T-helper 17 cell (primary cell): ENCODE measurements at places on chromosomes 4 and X.

DNA sequence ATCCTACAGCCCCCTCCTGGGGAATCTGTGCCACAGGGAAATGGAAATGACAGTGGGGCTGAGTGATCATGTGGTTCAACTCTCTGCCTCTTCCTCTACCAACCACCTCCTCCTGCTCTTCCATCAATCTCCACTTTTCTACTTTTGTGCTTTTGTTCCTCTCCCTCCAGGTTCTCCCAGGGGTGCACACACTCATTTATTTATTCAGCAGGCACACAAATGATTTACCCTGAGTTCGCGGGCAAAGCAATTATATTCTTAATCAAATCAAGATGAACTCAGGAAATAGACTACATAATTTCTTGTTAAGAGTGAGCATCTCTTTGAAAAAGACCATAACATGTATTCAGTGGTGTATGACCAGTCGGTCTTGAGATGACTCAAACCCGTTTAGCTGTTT lies 69.2 kb downstream of the VCX3A start:
- no peak for DNase-seq

- no peak for DNase-seq
Observed at GRCh38 chrX:121655276-121655675, 607.9 kb downstream of the GLUD2 start.

GRCh38 chrX:101257448-101258258 lies 33.5 kb downstream of the TAF7L start:
- DNase-seq: no peak

DNA sequence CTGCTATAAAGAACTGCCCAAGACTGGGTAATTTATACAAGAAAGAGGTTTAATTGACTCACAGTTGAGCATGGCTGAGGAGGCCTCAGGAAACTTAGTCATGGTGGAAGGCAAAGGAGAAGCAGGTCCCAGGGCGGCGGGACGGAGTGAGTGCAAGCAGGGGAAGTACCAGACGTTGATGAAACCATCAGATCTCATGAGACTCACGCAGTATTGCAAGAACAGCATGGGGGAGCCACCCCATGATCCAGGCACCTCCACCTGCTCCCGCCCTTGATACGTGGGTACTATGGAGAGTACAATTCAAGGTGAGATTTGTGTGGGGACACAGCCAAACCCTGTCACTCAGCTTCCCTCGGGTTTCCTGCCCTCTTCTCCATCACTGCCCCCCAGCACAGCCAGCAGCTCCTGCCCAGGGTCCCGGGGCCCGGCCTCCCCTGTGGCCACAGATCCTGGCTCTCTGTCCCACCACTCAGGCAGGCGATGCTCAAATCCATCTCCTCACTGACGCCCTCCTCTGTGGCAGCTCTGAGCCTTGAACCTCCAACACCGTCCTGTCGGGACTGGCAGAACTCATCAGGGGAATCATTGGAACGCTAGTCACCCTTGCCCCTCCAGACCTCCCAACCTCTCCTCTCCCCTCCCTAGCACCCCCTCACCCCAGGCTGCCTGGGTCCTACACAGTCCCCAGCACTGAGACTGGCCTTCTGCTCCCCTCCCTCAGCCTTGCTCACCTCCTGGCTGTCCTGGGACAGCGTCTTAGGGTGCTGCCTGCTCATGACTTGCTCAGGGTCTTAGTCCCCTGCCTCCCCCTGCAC lies 37.6 kb downstream of the FGFRL1 start:
- no peak for DNase-seq

DNA sequence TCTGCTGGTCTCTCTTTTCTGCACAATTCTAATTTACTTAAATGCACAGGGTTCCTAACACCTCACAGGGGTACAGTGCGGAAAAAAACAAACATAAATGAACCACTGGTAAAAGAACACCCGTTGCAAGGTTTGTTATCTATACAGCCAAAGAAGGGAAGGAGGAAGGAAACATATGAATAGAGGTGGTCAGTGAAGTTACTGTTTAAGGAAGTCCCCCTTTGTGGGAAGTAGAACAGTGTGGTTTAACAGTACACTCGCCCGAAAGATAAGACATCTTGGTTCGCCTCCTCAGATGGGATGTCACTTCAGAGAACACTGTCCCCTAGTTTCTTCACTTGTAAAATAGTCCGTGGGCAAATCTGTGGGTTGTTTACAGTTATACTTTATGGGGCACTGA lies 57.5 kb downstream of the TEC start:
- DNase-seq: no peak

DNA sequence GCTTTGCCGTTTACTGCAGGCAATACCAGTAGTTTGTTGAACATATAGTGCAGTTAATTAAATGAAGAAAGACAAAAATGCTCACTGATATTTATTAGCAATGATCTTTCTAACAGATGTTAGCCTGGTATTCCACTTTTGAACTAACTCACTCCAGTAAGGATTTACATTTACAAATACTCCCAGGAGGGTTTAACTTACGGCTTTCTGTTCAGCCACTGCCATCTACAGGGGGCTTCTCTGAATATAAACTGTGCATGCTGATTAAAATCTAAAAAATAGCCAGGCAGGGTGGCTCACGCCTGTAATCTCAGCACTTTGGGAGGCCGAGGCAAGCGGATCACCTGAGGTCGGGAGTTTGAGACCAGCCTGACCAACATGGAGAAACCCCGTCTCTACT lies 2.2 kb upstream of the SRD5A3 start:
- DNase-seq: no peak

DNA sequence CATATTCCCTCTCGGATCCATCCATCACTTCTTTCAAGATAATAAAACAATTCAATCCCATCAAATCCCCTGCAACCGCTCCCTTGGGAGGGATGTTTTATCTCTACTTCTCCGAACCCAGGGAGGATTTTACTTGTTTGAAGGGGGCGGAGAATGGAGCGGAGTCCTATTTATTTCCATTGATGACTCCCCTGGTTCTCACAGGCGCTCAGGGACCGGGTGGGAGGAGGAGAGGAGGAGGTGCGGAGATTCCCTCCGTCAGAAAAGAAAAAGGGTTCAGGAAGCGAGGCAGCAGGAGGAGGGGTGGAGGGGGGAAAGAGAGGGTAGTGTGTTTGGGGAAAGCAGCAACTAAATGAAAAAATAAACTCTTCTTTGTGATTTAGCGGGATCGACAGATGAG lies 2.1 kb downstream of the NDNF start:
- no peak for DNase-seq

GRCh38 chr4:8181844-8182243 lies 17.2 kb upstream of the SH3TC1 start:
- DNase-seq: no peak

GRCh38 chrX:3592184-3592583 lies 121.3 kb downstream of the PRKX start:
- DNase-seq: no peak

GRCh38 chrX:143121477-143121876 lies 95.7 kb downstream of the SPANXN4 start:
- no peak for DNase-seq

GRCh38 chrX:113470166-113470565 lies 629.5 kb upstream of the AMOT start:
- DNase-seq: no peak

- DNase-seq: no peak
Observed at GRCh38 chrX:63658920-63659319, 126.1 kb downstream of the ARHGEF9 start.

GRCh38 chrX:13043938-13044337 lies 482 bp downstream of the FAM9C start:
- DNase-seq: no peak

- DNase-seq: no peak
Observed at GRCh38 chrX:15747626-15748173, 9.6 kb downstream of the CA5B start.

GRCh38 chr4:65007841-65008439 lies 598.7 kb upstream of the TECRL start:
- no peak for DNase-seq

DNA sequence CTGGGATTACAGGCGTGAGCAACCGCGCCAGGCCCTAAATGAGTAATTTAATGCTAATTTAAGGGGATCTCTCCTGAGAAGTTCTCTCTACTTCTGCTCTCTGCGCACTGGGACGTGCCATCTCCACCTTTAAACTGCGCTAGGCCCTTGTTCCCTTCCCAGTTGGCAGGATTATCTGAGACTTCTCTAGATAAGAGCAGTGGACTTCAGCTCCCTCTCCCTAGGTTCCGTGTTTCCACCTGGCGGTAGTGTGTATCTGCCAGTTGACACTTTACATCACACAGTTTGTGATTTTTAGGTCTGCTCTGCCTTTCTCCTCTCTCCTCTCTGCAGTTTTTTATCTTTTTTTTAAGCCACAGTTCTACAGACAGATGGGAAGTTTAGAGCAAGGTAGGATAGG lies 40.2 kb downstream of the ARHGAP10 start:
- DNase-seq: no peak

- DNase-seq: no peak
Observed at GRCh38 chr4:158538911-158539310, 17.2 kb downstream of the RXFP1 start.

GRCh38 chr4:56200275-56200674 lies 187.0 kb downstream of the AASDH start:
- DNase-seq: no peak

DNA sequence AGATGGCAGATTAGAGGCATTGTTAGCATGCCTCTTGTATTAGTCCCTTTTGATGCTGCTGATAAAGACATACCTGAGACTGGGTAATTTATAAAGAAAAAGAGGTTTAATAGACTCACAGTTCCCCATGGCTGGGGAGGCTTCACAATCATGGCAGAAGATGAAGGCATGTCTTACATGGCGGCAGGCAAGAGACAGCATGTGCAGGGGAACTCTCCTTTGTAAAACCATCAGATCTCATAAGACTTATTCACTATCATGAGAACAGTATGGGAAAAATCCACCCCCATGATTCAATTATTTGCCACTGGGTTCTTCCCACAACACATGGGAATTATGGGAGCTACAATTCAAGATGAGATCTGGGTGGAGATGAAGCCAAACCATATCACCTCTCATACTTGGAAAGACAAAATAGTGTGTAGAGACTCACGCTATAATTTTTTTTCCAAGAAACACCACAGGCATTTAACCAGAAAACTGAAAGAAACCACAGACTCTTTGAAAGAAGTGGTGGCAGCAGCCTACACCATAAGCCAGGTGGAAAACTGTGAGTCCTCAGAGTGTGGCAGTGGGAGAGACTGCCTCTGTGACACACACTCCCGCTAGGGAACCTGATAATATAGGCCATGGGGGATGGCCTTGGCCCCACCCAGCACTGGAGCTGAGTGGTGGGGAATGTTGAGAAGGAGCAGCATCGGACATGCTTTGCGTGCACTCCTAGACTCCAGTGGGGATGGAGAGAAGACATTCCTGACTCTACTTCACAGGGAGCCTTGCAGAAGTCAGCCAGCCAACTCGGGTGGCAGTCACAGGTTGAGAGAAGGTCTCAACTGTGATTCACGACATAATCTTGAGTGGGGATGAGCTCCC lies 51.5 kb downstream of the SLC2A9 start:
- DNase-seq: no peak

DNA sequence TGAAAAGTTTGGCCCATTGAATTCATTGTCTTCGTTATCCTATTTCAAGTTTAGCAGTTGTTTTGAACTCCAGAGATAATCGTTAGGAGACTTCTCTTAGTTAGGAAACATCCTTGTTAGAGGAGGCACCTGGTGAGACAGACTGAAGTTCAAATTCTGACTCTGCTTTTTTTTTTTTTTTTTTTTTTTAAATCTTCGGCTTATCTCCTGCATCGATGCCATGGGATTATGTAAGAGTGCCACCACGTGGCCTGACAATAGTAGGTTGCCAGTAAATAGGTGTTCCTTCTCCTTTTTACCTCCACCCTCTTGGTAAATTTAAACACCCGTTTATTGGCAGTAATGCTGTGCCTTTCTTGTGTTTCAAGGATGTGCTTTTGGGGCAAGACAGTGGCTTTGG lies 149.3 kb downstream of the SOWAHB start:
- DNase-seq: no peak

- no peak for DNase-seq
Observed at GRCh38 chr4:39936565-39937418, 40.9 kb downstream of the PDS5A start.

- no peak for DNase-seq
Observed at GRCh38 chr4:169530048-169530447, 82.3 kb downstream of the NEK1 start.

DNA sequence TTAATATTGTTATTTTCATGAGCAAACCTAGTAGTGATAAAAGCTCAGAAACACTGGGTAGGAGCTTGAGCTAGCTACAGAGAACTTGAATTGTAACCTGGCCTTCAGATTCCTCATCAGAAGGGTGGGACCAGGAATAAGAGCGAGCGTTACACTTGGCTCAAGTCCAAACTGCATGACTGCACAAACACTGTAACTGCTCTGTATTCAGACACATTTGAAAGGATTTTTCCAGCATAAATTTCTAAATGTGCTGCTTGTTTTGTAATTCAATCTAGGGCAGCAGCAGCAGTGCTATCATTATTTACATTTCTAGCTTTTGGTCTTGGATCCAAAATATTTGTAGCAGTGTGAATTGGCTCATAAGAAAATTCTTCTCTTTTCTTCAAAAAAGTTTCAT lies 133.0 kb upstream of the TMLHE start:
- no peak for DNase-seq

DNA sequence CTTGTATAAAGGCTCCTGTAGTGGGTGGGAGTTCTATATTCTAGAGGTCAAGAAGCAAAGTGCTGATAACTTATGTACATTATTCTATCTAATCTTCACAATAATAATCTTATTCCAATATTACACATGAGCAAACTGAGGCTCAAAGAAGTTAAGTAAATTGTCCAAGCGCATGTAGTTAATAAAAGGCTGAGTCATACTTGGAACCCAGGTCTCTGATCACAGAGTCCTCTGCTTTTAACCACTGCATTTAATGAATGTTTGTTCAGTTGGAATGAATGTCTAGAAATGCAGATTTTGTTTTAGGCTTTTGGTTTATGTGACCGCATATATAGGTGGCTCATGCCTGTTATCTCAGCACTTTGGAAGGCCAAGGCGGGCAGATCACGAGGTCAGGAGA lies 88.4 kb upstream of the PAQR3 start:
- no peak for DNase-seq

DNA sequence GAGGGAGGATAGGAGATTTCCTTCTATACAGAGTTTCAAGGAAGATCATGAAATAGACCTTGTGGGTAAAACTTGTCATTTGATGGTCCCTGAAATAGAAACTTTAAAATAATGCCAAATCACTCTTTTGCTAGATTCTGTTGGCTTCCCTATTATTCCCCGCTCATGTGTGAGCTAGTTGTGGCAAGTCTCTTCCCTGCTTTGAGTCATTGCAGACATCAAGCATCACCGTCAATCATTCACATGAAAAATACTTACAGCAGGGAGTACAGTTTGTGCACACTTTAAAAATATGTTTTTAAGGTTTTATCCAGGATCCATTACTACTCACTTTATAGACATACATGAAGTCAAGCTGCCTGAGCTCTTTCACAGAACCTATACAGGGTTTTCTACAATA lies 35.2 kb upstream of the INPP4B start:
- no peak for DNase-seq

- no peak for DNase-seq
Observed at GRCh38 chr4:101835121-101835904, 44.8 kb downstream of the BANK1 start.
